Hepatocyte (in vitro differentiated cells): ENCODE measurements at places on chromosomes 3 and 15. TPM values are rescaled to one million over a fixed set of nuclear protein-coding genes. Genes with fewer than 3 reads are reported as not detected.

DNA sequence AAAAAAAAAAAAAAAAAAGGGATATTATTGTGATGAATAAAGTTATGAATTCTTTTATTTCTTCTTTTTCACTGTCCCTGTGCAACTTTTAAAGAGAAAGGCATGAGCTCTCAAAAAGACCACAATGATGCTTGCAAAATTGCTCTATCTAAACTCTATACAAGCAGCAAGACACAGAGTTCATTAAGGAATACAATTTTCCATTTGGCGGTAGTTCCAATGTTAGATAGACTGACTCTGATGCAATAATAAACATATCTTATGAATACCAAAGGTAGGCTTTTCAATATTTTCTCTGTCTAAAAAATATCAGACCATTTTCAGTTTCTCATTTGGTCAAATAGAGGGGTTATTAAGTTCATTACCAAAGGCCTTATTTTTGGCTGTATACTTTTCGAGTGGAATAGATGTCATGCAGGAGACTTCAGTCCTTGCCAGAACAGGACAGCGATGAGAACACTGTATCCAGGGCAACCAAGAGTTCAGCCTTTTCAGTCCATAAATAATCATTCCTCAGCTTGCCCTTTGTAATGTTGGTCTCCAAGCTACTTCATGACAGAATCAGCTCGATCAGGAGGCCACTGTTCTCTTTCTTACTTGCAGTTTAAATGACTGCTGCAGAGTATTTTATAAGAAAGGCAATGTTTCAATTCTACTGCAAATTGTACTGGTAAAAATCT, 162.9 kb upstream of the FAM3D start:
- H3K27me3 ChIP-seq, result no peaks in the 10 kb centered on the region
- DNase-seq, result no peak
- H3K4me3 ChIP-seq, result no peak overlapping the region
- no peak overlapping the region for H3K27ac ChIP-seq

DNA sequence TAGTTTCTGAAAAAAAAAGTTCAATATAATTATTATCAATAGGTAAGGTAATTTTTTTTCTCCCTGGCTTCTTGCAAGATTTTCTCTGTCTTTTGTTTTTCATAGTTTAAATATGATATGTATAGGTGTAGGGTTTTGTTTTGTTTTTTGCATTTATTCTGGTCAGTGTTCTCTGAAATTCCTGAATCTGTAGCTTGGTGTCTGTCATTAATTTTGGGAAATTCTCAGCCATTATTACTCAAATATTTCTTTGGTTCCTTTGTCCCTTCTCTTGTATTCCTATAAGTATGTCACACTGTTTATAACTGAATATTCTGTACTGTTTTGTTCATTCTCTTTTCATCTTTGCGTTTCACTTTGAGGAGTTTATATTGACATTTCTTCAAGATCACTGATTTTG, 22.1 kb downstream of the IQCH start:
- no peaks in the 10 kb centered on the region for H3K4me1 ChIP-seq
- no peaks in the 10 kb centered on the region for H3K36me3 ChIP-seq

GRCh38 chr3:165462636-165463334, 266.6 kb upstream of the SLITRK3 start:
- H3K27ac ChIP-seq, result no peak overlapping the region
- H3K27me3 ChIP-seq, result no peaks in the 10 kb centered on the region
- H3K4me3 ChIP-seq, result no peak overlapping the region
- H3K4me1 ChIP-seq, result no peaks in the 10 kb centered on the region
- no peaks in the 10 kb centered on the region for H3K36me3 ChIP-seq
- DNase-seq, result no peak

- no peaks in the 10 kb centered on the region for H3K36me3 ChIP-seq
- H3K27ac ChIP-seq, result no peak overlapping the region
- no peak overlapping the region for H3K4me3 ChIP-seq
- H3K27me3 ChIP-seq, result no peaks in the 10 kb centered on the region
- no peaks in the 10 kb centered on the region for H3K4me1 ChIP-seq
- DNase-seq, result no peak
These were observed 276.4 kb downstream of the XXYLT1 start for GRCh38 chr3:194994551-194994981.

Gene CFAP20DC
- polyA plus RNA-seq, result 2.2 and 2.3 TPM in 2 replicates

DNA sequence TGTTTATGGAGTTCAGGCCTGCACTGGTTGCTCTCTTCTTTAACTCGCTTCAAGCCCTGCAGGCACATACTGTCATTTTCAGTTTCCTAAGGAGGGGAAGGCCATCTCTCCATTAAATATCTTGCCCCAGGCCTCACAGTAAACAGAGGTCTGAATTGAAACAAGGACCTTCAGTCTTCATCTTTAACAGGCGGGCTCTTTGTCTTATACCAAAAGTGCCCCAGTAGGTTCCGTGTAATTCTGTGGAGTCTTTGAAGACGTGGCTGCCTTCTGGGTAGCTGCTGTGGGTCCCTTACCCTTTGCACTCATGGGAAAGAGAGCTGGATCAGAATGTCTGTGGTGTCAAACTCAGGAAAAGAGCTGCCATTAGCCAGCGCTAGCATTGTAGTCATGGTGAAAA, 161.2 kb downstream of the APBA2 start:
- DNase-seq, result no peak
- no peaks in the 10 kb centered on the region for H3K36me3 ChIP-seq
- no peaks in the 10 kb centered on the region for H3K27me3 ChIP-seq
- H3K4me1 ChIP-seq, result no peaks in the 10 kb centered on the region
- no peak overlapping the region for H3K4me3 ChIP-seq

- no peak for DNase-seq
- no peak overlapping the region for H3K4me3 ChIP-seq
- H3K4me1 ChIP-seq, result no peaks in the 10 kb centered on the region
- no peaks in the 10 kb centered on the region for H3K36me3 ChIP-seq
- H3K27ac ChIP-seq, result no peak overlapping the region
These were observed 72.8 kb downstream of the VGLL4 start for GRCh38 chr3:11570789-11571495.

DNA sequence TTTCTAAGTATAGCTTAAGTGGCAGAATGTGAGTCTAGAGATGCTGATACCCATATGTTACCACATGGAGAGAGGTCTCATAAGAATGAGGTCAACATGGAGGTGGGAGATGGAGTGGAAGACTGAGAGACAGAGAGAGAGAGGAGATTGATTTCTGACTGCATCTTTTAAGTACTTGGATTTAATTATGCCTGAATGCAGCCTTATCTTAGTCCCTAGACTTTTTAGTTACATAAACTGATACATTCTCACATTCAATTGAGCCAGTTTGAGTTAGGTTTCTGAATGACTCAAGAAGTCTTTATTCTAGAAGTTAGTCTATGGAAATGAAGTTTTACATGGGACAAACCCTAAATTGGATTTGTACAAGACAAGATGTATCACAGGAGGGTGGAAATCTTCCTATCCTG, 58.5 kb upstream of the TNFSF10 start:
- no peak overlapping the region for H3K4me3 ChIP-seq
- no peaks in the 10 kb centered on the region for H3K27me3 ChIP-seq
- no peaks in the 10 kb centered on the region for H3K36me3 ChIP-seq
- peaks cover 4% of the 10 kb centered on the region for H3K4me1 ChIP-seq
- no peak overlapping the region for H3K27ac ChIP-seq

Gene GOLGA6D
- not detected in 2 replicates for polyA plus RNA-seq

DNA sequence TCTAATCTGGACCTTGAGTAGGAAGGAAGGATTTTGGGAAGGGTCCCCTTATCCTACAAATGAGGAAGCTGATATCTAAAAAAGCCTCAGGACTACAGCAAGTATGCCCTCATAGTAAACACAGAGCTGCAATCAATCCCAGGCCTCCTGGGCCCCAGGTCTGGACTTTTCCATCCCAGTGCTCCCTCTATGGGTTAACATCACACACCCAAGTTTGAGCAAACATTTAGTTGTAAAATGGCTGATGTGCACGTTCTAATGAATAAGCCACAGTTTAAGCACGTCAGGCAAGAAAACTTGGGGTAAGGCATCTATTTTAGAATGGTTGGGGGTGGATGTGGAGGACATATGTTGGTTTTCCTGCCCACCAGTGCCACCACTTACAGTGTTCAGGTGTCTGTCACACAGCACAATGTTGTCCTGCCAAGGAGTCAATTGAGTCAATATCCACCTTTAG, 44.3 kb upstream of the UBE2E1 start:
- peaks cover 3% of the 10 kb centered on the region for H3K4me1 ChIP-seq
- no peaks in the 10 kb centered on the region for H3K36me3 ChIP-seq
- no peak overlapping the region for H3K27ac ChIP-seq
- H3K4me3 ChIP-seq, result no peak overlapping the region
- H3K27me3 ChIP-seq, result no peaks in the 10 kb centered on the region

Gene SELENOS
- polyA plus RNA-seq, result 158 and 192 TPM in 2 replicates

- no peaks in the 10 kb centered on the region for H3K36me3 ChIP-seq
- H3K27me3 ChIP-seq, result peaks cover 30% of the 10 kb centered on the region
- no peak for DNase-seq
- peaks cover 3% of the 10 kb centered on the region for H3K4me1 ChIP-seq
- H3K4me3 ChIP-seq, result no peak overlapping the region
These were observed 2.4 kb downstream of the MYLK start for GRCh38 chr3:123881771-123882170.

Gene COL6A5
- polyA plus RNA-seq, result 0.11 TPM in 2 replicates

GRCh38 chr3:116473602-116474001, 28.3 kb upstream of the LSAMP start:
- DNase-seq, result no peak
- H3K27me3 ChIP-seq, result no peaks in the 10 kb centered on the region
- no peak overlapping the region for H3K4me3 ChIP-seq
- peaks cover 11% of the 10 kb centered on the region for H3K4me1 ChIP-seq
- no peaks in the 10 kb centered on the region for H3K36me3 ChIP-seq

DNA sequence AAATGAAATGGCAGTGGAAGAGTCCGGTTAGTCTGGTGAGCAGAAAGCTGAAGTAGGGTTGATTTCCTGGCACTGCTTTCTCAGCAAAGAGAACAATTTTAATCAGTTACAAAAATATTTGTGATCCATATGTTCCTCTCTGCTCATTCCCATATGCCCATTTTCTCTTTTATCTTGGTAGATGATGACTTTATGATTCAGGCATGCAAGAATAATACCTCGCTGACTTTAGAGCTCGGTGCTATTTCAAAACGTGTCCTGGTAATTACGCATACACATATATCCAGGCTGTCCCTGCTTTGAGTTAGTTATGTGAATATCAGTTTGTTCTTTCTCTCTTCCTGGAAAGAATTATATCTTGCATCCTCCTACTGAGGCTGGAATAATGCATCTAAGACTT, 38.5 kb downstream of the ARPP21 start:
- peaks cover 31% of the 10 kb centered on the region for H3K27me3 ChIP-seq
- no peaks in the 10 kb centered on the region for H3K36me3 ChIP-seq
- H3K4me3 ChIP-seq, result no peak overlapping the region
- no peak overlapping the region for H3K27ac ChIP-seq

Gene CLSTN2
- polyA plus RNA-seq, result 23.0 and 23.5 TPM in 2 replicates

- peaks cover 18% of the 10 kb centered on the region for H3K4me1 ChIP-seq
- H3K27me3 ChIP-seq, result no peaks in the 10 kb centered on the region
- H3K4me3 ChIP-seq, result no peak overlapping the region
- H3K36me3 ChIP-seq, result no peaks in the 10 kb centered on the region
- DNase-seq, result peak; percentile 53
These were observed 325.4 kb downstream of the FOXP1 start for GRCh38 chr3:71258116-71258515.

Gene OR5K2
- not detected in 2 replicates for polyA plus RNA-seq

- H3K36me3 ChIP-seq, result no peaks in the 10 kb centered on the region
- no peak for DNase-seq
- no peaks in the 10 kb centered on the region for H3K27me3 ChIP-seq
- H3K27ac ChIP-seq, result no peak overlapping the region
- H3K4me3 ChIP-seq, result no peak overlapping the region
These were observed 252.1 kb upstream of the TMCO5A start for GRCh38 chr15:37682304-37682703.

DNA sequence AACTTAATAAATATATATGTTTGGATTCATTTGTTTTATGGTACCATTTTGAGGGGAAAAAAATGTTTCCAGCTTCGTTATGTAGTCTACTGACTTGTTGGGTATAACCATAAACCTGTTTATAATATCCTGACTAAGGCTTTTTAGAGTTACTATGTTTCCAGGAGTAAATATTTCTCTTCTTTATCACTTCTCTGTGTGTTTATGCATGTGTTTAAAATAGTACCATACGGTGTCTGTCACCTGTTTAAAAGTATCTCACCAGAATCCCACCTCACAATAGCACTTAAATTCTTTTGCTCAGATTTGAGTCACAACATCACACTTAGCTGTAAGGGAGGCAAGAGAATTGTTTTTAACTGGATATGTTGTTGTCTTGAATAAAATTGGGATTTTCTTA, 15.1 kb downstream of the LACTB start:
- H3K36me3 ChIP-seq, result no peaks in the 10 kb centered on the region
- H3K27ac ChIP-seq, result no peak overlapping the region
- H3K4me3 ChIP-seq, result no peak overlapping the region

GRCh38 chr3:197136744-197137143, 107.1 kb upstream of the MELTF start:
- DNase-seq, result no peak
- H3K36me3 ChIP-seq, result no peaks in the 10 kb centered on the region
- no peak overlapping the region for H3K4me3 ChIP-seq
- no peak overlapping the region for H3K27ac ChIP-seq

- H3K4me1 ChIP-seq, result no peaks in the 10 kb centered on the region
- no peak for DNase-seq
- no peak overlapping the region for H3K4me3 ChIP-seq
- H3K36me3 ChIP-seq, result no peaks in the 10 kb centered on the region
- H3K27ac ChIP-seq, result no peak overlapping the region
- H3K27me3 ChIP-seq, result no peaks in the 10 kb centered on the region
These were observed 28.7 kb upstream of the XIRP1 start for GRCh38 chr3:39221141-39221530.

DNA sequence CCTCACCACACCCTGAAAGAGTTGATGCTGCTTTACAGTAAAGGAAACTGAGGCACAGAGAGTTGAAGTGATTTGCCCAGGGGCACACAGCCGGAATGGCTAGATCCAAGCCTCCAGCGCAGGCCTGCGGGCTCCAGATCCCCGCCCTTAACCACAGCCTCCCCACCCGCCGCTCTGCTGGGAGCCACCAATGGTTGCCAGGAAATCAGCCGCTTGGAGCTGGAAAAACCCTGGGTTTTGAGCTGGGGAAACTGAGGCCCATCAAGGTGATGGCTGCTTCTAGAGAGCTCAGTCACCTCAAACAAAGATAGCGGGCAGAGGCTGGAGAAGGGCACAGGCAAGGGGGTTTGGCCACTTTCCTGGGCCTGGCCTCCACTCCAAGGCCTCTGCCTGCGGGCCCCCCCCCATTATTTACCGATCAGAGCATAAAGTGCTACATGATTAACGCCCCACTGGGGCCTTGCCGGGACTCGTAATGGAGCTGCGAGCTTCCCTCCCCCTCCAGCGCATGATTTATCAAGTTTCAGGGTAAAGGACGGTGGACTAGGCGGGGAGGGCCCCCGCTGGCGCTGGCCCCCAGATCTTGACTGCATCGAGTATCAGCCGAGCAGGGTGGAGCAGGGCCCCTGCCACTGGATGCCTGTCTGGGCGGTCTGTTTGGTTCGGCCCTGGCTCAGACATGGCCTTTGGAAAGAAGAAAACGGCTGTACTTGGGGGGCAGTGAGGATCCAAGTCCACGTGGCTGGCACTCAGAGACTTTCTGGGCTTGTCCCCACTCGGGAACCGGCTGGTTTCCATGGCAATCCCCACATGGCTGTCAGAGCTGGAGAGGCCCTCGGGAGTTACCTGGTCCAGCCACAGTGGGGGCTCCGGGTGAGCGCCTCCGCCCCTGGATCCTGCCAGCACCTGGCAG, 9.1 kb downstream of the PLXND1 start:
- no peaks in the 10 kb centered on the region for H3K36me3 ChIP-seq
- no peak for DNase-seq
- peak overlapping the region; percentile 88 for H3K27ac ChIP-seq
- peaks cover 56% of the 10 kb centered on the region for H3K4me1 ChIP-seq
- no peak overlapping the region for H3K4me3 ChIP-seq
- no peaks in the 10 kb centered on the region for H3K27me3 ChIP-seq

Gene MDFIC2
- polyA plus RNA-seq, result not detected in 2 replicates

Gene ZNF770
- 32.6 and 32.8 TPM in 2 replicates for polyA plus RNA-seq

GRCh38 chr3:51394541-51394940, 3.5 kb downstream of the RBM15B start:
- no peak for DNase-seq
- H3K27me3 ChIP-seq, result no peaks in the 10 kb centered on the region
- no peak overlapping the region for H3K4me3 ChIP-seq
- no peak overlapping the region for H3K27ac ChIP-seq
